ENCODE measurements at places on chromosomes 2 and 18. TPM values are rescaled to one million over a fixed set of nuclear protein-coding genes. Genes with fewer than 3 reads are reported as not detected.

Gene EVX2
- not detected for total RNA-seq

Gene GPR39
- 0.38 TPM for total RNA-seq

Gene CRYGC
- not detected for total RNA-seq

Gene LYPD6
- 1.8 TPM for total RNA-seq

Gene CFAP65
- under 0.01 TPM for total RNA-seq

Gene TLX2
- not detected for total RNA-seq

Gene BCL2
- total RNA-seq: 2.2 TPM

Gene CD28
- total RNA-seq: under 0.01 TPM

Gene EFEMP1
- total RNA-seq: 2,267 TPM

Gene CDKL4
- 0.81 TPM for total RNA-seq

Gene DSC3
- 0.38 TPM for total RNA-seq

Gene SCN7A
- not detected for total RNA-seq

Gene COX7A2L
- total RNA-seq: 147 TPM

Gene NBAS
- total RNA-seq: 100 TPM

Gene IL1A
- total RNA-seq: 1.8 TPM

Gene SMIM21
- not detected for total RNA-seq

Gene MAPK4
- total RNA-seq: not detected

Gene TXNDC2
- total RNA-seq: not detected

Gene MAPRE2
- total RNA-seq: 35.4 TPM

Gene IL36RN
- total RNA-seq: not detected

Gene ATP8B1
- total RNA-seq: 67.3 TPM

Gene UGT1A3
- total RNA-seq: not detected

Gene IL1RN
- not detected for total RNA-seq

Gene CCDC85A
- total RNA-seq: 11.2 TPM

Gene APLF
- total RNA-seq: 6.5 TPM

Gene PLCL1
- 3.8 TPM for total RNA-seq

Gene FAM124B
- 130 TPM for total RNA-seq

Gene RAD51AP2
- not detected for total RNA-seq

Gene PAX3
- 1.2 TPM for total RNA-seq

Gene SERPINB11
- total RNA-seq: not detected

Gene OTOF
- 0.09 TPM for total RNA-seq

Gene VAPA
- total RNA-seq: 203 TPM

Gene ICOS
- total RNA-seq: not detected

Gene SMYD1
- not detected for total RNA-seq

Gene ACTG2
- total RNA-seq: under 0.01 TPM

Gene VIL1
- total RNA-seq: not detected

All from endothelial cell of coronary artery (primary cell).